NCI-H526 treated with DMSO at 0.1 percent for 48 hours (cell line): ENCODE measurements at places on chromosomes 7 and 10.

- DNase-seq, result no peak
These were observed 5.8 kb upstream of the NCOA4 start for GRCh38 chr10:46035923-46036849.

- no peak for DNase-seq
These were observed 49.0 kb downstream of the SCIN start for GRCh38 chr7:12619461-12620069.

DNA sequence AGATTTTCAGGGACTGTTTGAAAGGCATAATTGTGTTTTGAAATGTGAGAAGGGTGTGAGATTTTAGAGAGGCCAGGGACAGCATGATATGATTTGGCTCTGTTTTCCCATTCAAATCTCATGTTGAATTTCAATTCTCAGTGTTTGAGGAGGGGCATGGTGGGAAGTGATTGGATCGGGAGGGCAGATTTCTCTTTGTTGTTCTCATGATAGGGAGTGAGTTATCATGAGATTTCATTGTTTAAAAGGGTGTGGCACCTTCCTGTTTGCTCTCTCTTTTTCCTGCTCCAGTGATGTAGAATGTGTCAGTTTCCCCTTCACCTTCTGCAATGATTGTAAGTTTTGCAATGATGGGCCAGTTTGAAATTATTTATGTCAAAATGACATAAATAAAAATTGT lies 113.0 kb upstream of the PCDH15 start:
- no peak for DNase-seq

DNA sequence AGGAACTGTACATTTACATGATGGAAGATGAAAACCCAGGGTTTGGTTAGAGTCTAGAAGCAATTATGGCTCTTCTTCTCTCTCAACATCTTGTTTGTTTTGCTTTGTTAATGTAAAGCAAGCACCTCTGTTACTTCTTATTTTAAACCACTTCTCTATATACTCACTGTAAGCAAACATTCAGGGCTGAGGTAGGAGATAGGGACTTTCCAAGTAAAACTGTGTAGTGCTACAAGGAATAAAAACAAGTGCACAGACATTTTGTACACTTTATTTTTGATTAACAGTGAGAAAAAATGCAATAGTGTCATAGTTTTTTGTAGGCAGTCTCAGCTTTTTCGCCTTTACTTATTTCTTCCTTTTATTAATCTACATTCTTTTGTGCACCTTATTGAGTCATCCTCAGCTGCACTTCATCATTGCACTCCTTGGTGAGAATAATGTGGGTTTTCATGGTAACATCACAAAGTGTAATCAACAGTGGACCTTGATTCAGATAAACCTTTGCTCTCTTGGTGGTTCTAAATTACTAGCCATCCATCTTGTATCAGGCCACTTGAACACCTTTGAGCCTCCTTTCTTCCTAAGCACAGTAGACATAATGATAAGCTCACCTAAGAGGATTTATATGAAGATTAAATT lies 52.9 kb downstream of the ELMO1 start:
- DNase-seq, result no peak

GRCh38 chr10:113301342-113301984 lies 251.4 kb upstream of the HABP2 start:
- DNase-seq, result no peak

DNA sequence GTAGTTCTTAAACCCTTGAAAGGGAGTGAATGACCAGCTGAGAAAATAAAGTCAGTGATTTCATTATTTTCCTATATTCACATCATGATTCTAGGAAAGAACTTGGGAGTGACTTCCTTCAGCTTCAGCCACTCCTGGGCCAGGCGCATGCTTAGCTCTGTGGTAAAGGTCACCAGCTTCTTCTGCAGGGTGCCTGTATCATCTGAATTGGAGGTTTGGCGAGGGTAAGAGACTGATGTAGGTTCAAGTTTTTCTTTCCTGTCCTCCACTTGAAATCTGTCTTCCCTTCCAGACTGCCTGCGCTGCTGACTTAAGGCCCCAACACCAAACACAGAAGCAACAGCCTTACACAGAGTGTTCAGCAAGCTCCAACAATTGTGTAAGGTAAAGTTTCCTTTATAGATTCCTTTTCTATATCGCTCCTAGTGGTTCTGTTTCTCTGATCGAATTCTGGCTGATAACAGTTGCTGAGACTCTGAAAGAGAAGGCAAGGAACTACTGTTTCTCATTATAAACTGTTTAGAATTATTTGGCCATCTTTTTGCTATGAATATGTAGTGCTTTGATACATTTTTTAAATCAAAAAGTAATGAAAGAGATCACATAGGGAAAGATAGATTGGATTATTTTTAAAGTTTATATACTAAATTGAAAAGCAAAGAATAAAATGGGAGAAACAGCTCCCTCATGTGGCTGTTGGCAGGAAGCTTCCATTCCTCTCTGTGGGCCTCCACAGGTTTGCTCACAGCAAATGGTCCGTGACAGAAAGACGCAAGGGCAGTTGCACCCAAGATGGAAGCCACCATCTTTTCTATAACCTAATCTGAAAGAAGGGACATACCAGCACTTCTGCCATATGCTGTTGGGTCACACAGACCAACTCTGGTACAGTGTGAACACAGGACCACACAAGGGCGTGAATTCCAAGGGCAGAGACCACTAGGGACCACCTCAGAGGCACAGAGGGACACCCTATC lies 14.0 kb downstream of the GATAD1 start:
- peak; percentile 50 for DNase-seq

DNA sequence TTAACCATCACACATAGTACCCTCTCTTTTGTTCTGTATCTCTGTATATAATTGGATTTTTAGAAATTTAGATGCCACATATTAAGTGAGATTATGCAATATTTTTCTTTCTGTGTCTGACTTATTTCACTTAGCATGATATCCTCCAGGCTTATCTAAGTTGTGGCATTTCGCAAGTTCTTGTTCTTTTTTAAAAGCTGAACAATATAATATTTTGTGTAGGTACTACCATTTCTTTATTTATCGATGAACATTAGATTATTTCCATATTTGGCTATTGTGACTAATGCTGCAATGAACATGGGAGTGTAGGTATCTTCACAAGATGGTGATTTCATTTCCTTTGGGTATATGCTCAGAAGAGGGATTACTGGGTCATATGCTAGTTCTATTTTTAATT lies 295.0 kb downstream of the SUGCT start:
- DNase-seq, result no peak

GRCh38 chr10:15821046-15821683 lies 39.1 kb downstream of the MINDY3 start:
- no peak for DNase-seq

DNA sequence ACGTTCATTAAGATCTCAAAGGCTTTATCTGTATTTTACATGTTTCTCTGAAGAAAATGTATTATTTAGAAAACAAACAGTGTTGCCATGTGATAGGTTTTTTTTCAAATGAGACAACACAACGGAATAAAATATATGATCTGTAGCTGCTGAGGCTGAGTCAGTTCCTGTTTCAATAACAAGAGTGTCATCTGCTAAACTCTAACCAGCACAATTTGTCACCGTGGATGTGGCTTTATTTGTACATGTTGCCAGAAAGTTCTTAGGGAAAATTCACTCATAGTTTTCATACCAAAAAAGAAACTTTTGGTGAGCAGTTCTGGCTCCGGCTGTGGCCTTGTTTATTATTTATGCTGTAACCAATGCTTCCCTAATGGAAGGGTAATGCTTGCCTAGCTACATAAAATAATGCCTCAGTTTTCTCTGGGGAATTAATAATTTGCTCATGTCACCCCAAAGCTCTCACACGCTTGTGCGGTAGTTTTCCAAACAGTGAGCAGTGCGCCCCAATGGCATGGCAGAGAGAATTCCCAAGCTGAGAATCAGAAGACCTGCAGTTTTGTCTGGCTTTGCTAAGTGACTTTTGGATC lies 20.3 kb upstream of the KLF6 start:
- no peak for DNase-seq

DNA sequence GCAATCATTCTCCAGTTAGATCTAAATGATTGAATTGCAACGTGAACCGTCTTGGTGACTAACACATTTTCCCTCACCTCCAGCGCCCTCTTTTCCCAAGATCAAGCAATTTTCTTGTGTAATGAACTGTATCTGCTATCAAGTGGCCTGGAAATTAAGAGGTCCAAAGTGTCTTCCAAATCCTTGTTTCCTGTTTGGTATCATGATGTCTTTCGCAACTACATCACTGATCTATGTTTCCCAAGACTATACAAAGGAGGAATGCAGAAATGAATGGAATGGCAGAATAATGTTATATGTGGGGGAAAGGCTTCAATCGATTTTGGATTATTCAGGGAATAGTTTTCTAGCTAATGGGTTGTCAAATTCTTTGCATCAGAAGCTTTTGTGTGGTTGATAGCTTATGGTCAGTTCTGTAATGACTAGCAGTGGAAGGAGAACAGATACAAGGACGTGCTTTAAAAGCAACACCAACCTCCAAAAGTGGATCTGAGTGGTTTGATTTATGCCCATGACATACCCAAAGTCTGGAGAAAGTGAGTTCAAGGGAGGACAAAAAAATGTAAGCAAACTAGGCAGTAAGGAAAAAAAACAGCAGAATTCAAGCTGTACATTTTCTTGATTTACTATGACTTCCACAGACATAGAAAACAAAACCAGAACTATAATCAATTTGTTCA lies 14.6 kb upstream of the ZEB1 start:
- DNase-seq, result no peak

DNA sequence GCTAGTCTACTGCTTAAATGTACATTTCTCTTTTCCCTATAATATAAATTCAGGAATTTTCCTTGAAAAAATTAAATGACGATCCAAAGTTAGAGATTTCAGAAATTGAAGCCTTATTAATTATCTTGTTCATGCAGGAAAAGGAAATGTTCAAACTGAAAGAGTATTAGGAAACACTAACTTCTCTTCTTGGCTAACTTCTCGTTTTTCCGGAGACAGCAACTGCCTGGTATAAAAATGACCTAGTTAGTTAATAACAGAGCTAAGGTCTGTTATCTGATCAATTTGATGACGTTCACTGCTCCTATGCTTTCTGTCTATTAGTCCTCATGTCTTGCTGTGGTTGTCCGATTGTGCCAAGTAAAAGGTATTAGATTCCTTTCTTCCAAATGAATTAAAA lies 212.5 kb downstream of the DGKB start:
- DNase-seq, result no peak

DNA sequence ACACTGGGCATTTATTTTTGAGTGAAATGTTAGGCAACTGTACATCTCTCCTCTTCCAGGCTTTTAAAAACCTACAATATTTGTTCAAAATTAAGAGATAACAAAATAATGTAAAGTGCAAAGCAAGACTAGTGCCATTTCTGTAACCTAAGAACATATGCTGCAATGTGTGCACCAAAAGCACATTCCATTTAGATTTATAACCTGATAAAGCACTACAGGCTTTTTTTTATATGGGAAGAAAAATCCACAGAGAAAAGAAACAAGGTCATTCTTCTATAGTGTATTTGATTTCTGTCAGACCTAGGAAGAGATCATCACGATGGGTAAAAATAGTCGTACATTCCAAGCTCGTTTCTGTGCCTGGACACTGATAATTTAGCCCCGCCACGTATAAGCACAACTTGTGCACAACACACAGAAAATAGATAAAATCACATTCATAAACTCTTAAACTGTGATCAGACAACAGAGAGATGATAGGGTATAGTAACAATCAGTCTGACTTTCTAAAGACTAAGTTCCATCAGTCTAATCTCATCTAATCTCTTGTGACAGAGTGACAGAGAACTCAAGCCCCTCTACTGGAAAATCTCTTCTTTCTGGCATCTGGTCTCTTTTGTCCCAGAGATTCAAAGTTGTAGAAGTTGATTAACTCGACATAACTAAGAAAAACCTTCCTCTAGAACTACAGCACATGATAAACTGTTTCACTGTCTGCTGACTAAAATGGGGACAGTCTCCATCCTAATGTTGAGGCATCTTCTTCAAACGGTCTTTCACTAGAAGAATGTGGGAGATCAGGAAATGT lies 6.7 kb downstream of the LAMB1 start:
- no peak for DNase-seq

DNA sequence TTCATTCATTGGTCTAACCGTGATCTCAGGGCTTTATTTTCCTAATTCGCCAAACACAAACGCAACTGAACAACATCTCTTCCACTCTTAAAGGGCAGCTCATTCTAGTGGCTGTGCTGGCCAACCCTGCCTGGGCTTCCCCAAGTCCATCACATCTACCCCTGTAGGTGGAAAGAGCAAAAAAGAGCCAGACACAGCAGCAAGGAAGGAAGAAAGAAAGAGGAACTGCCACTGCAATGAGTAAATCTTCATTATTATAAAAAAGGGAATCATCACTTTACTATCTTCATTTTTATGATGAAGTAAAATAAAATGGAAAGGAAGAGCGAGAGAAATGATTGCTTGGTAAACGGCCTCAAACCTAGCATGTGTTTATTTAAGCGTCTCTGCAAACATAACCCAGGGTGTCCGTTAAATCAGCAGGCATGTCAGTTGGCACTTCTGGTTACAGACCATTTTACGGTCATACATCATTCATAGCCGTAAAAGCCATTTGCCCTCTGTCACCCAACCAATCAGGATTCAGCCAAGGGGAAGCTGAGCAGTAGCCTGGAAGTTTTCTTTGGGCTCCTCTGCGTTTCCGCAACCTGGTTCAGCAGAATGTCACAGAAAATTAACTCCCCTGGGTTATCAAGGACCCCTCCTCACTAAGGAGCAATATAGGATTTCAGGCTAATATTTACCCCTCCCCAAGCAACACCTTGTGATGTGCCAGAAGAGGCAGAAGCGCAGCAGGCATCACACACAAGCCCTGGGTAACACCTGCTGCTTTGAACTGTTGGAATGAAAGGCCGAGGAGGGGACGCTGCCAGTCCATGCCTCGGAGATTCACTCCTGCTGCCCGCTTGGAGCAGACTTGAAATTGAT lies 234.0 kb downstream of the SNX10 start:
- DNase-seq, result peak; percentile 87

DNA sequence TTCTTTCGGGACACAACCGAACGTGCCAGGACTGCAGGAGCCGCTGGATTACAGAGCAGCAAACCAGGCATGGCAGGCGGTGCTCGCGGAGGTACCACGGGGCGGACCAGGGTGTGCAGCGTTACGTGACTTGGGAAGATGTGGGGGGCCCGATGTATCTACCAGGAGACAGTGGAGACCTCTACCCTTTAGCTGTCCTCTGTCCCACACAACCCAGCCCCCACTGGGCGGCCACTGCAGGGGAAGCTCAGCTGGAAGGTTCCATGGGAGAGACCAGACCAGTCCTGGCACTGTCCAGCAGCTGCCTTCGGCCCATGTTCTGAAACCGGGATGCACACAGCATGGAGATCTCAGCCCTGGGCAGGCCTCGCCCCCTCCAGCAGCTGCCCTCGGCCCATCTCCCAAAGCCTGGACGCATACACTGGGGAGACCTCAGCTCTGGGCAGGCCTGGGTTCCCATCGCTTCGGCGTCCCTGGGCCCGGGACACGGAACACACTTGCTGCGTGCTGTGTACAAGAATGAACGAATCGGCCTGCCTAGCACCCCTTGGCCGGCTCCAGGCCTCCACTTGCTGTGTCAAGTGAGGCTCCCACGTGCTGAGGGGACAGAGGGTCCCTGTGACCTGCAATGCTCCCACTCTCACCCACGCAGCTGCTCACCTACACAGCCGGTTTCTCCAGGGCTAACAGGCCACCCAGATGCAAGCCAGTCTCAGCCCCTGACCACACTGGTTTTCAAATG lies 177.4 kb downstream of the ELFN1 start:
- no peak for DNase-seq

GRCh38 chr7:79282070-79282694 lies 171.3 kb downstream of the MAGI2 start:
- peak; percentile 58 for DNase-seq
